Body of pancreas (tissue), 4 donors: ENCODE measurements at places on chromosomes 3 and 15.

- no peak for DNase-seq
These were observed 20.4 kb downstream of the CDIN1 start for GRCh38 chr15:36599620-36600433.

GRCh38 chr3:106208967-106209366 is 340.2 kb upstream of the CBLB start:
- DNase-seq: no peak

GRCh38 chr15:50055750-50056157 is 63.3 kb downstream of the ATP8B4 start:
- no peak for DNase-seq

DNA sequence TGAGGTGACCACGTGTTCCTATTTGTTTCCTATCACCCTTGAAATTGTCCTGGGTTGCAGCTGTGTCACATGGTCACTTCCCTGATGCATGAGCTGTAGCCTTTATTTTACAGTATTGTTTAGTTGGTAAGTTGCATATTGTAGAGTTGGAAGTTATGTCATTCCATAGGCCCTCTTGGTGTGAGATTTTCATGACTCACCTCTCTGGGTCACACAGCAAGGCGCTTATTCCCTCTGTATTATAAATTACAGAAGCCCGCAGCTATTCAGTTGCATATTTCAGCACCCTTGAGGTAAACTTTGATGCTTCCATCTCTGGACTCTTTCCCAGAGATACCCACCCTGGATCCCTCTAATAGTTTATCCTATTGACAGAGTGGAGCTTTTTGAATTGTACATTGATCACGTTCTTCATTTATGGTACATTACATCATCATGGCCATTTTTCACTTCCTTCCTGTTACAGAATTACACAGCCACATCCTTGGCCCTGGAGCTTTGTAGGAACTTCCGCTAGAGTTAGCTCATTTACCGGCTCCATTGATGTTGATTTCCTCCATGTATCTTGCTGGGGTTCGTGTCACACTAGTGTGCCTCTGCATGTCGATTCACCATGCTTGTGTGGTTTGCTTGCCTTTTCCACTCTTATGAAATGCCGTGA is 543.1 kb upstream of the RGMA start:
- DNase-seq: no peak

DNA sequence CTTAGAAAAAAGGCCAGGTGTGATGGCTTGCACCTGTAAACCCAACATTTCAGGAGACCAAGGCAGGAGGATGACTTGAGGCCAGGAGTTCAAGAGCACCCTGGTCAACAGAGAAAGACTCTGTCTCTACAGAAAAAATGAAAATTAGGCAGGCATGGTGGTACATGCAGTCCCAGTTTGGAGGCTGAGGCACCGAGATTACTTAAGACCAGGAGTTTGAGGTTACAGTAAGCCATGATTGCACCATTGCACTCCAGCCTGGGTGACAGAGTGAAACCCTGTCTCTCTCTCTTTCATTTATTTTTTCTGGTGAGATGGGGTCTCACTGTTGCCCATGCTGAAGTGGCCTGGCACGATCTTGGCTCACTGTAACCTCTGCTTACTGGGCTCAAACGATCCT is 24.7 kb downstream of the IP6K1 start:
- no peak for DNase-seq

GRCh38 chr15:85986741-85987140 is 92.9 kb upstream of the AGBL1 start:
- no peak for DNase-seq

DNA sequence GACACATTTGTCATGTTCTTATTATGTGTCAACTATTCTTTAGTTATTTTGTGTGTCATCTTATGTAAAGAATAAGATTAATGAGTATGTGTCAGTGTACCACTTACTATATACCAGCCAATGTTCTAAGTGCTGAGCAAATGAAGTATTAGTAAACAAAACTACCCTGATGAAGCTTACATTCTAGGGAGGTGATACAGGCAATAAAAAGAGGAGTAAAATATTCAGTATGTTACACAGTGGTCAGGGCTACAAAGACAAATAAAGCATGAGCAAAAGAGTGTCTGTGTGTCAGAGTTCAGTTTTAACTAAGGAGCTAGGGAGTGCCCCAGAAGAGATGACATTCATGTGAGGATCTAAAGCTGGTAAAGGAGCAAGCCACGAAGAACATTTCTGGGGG is 79.1 kb downstream of the TRPC1 start:
- DNase-seq: no peak

DNA sequence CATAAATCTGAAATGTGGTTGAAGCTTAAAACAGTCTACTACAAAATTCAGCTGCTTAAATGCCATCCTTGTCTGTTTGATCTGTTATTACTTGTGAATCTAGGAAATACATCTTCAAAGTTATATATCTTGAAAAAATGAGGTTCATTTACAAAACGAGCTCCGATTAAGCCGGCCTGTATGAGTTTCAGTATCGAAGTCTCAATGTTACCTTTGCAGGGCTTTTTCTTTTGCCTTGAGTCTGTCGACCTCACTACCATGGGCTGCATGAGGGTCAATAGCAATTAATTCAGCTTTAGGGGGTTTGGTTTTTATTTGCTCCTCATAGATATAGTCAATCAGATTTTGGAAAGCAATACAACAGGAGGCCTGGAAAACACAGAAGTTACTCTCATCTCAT is 23.2 kb downstream of the ERICH6 start:
- DNase-seq: no peak

DNA sequence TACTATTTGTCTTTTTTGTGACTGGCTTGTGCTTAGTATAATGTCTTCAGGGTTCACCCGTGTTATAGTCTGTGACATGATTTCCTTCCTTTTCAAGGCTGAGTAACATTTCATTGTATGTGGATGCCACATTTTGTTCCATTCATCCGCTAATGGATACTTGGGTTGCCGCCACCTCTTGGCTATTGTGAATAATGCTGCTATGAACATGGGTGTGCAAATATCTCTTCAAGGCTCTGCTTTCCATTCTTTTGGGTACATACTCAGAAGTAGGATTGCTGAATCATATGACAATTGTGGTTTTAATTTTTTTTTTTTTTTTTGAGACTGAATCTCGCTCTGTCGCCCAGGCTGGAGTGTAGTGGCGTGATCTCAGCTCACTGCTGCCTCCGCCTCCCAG is 15.4 kb downstream of the CRTC3 start:
- no peak for DNase-seq
